Posterior cingulate gyrus (tissue), 11 donors: ENCODE measurements at places on chromosomes 7 and 10.

- DNase-seq = no peak
Observed at GRCh38 chr7:111743244-111743847, 181.1 kb upstream of the IMMP2L start.

GRCh38 chr10:103982639-103983038, 15.7 kb downstream of the SLK start:
- no peak for DNase-seq

DNA sequence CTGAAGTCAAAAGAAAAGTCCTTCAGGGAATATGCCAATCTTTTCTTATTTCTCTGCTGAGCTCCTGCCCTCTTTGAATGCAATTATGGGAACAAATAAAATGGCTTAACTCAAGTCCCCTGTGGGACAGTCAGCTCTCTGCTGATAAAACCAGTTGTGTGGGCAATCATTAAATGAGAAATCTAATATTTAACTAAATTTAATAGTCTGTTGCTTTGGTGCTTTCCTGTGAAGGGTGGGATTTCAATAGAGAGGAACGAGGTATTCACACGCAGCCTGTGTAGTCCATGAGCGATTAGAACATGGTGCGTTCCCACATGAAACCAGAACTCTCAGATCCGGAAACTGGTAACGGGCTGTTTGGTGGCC, 138.4 kb downstream of the PAXIP1 start:
- DNase-seq = no peak

GRCh38 chr10:88184543-88185297, 321.3 kb downstream of the PTEN start:
- no peak for DNase-seq
